ENCODE measurements at places on chromosomes 6 and 20.
A peak's percentile ranks its signal among the peaks of the same experiment; 100 is the strongest.

- DNase-seq: no peak
Measured at GRCh38 chr20:10131732-10132345, 86.8 kb upstream of the SNAP25 start.

- no peak for DNase-seq
Measured at GRCh38 chr6:149318581-149319286, 1.2 kb downstream of the TAB2 start.

GRCh38 chr6:157748839-157749571, 74.0 kb upstream of the SNX9 start:
- no peak for DNase-seq

DNA sequence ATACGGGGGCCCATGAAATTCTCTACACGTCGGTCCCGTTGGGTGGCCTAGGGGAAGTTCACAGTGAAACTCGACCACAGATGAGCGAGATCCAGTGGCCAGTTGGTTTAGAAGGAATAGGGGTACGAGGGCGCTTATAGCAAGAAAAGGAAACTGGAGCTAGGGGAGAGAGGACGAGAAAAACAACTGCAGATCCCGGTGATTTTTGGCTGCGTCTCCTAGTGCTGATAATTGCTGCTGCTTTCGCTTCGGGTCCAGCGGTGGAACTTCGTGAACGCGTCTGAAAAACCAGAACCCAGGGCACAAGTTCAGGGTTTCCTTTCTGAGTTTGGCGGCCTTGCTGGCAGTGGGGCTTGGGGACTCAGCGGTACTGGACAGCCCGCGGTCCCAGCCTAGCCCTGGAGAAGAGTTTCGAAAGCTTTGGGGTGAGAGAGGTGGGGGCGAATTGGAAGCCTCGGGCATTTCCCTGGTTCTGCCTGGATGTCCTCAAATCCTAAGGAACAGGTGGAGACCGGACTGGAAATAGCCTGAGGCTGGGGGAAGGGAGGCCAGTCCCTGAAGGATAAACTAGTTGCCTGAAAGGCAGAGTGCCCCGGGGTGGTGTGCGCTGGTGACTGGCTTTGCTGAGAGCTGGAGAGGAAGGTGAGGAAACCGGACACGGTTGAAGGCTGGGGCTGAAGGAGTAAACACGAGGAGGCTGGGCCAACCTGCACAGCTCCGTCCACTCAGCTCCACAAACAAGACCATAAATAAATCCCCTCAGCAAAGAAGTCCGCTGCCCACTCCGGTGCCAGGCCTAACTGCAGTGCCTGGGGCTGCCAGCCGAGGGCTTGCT, 793 bp downstream of the GMPR start:
- DNase-seq: no peak

GRCh38 chr6:148104131-148104530, 238.5 kb upstream of the SASH1 start:
- DNase-seq: no peak

DNA sequence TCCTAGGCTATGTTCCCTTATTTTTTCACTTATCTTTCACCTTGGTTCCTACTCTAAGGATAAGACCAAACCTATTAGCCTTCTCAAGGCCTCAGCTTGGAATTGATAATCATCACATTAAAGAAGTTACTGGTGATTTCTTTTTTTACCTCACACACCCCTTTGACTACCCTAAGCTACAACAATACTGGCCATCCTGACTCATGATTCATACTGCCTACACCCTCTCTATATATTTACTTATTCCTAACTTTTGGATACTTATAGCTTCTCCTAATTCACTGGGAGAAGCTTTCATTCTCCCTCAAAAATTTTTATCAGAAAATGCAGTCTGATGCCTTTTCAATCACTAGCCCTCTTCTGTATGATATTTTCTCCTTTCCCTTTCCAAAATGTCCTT, 256.1 kb downstream of the TBX18 start:
- no peak for DNase-seq

DNA sequence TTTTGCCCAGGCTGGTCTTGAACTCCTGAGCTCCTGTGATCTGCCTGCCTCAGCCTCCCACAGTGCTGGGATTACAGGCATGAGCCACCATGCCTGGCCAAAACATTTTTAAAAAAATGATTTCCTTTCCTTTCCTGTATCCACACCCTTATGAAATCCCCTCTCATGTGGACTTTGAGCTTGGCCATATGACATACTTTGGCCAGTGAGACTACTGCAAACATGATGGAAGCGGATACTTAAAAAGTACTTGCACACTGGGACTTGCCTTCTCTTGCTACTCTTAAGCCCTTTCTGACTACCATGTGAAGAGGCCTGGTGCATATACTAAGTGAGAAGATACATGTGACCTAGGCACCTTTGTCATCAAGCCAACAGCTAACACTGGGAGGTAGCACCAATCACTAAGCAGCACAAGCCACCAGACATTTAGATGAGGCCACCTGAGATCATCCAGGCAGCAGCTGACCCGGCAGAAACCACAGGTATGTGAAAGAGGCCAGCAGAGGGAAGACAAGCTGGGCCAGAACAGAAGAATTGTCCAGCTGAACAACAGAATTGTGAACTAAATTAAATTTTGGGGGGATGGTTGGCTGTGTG, 78.5 kb upstream of the HDAC2 start:
- DNase-seq: no peak

- DNase-seq: no peak
Measured at GRCh38 chr6:115363379-115363778, 697.3 kb downstream of the FRK start.

DNA sequence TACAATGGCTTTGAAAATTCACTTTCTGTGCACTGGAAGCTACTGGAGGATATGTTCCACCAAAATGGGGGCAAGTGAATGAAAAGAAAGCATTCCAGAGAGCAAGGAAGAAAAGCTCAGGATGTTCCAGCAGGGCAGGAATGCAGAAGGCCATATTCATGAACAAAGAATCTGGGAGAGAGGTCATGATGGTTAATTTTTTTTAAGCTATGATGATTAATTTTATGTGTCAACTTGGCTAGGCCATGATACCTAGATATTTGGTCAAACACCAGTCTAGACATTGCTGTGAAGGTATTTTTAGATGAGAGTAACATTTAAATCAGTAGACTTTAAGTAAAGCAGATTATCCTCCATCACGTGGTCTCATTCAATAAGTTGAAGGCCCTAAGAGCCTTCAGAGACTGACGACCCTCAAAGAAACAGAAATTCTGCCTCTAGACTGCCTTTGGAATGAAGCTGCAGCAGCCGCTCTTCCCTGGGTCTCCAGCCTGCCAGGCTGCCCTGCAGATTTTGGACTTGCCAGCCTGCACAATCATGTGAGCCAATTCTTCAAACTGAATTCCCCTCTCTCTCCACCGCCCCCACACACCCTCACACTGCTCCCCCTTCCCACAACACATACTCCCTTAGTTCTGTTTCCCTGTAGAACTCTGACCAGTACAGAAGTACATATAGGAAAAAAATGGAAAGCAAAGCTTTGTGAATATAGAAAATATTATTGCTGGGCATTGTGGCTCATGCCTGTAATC, 20.1 kb upstream of the GCM1 start:
- no peak for DNase-seq

- DNase-seq: no peak
Measured at GRCh38 chr6:30763618-30764489, 19.5 kb upstream of the IER3 start.

DNA sequence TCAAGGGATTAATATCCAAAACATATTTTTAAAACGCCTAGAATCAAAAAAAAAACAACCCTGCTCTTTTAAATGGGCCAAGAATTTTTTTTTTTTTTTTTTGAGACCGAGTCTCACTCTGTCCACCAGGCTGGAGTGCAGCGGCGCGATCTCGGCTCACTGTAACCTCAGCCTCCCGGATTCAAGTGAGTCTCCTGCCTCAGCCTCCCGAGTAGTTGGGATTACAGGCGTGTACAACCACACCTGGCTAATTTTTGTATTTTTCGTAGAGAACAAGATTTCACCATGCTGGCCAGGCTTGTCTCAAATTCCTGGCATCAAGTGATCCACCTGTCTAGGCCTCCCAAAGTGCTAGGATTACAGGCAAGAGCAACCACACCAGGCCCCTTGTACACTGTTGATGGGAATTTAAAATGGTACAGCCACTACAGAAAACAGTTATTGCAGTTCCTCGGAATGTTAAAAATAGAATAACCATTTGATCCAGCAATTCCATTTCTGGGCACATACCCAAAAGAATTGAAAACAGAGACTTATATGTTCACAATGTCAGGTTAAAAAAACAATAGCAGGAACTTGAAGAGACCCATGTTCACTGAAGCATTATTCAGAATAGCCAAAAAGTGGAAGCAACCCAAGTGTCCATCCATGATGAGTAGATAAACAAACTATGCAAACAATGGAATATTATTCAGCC, 3.1 kb upstream of the MYL9 start:
- DNase-seq: no peak

- DNase-seq: no peak
Measured at GRCh38 chr20:8213270-8213669, 81.2 kb downstream of the PLCB1 start.

DNA sequence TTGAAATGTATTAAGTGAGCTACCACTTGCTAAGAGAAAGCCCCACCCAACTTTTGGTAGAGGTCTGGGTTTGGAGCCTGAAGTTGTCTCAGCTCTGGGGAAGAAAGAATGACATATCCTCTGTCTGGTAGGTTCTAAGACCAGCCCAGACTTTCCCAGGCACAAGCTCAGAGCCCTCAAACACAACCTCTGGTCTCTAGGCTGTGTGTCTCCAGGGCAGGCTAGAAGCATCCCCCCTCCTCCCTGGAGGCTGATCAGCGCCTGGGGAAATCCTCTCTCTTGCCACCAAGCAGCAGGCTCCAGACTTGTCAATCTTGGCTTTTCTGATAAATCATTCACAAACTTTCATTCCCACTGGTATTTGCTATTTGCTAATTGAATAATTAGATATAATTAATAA, 226.5 kb upstream of the CST7 start:
- DNase-seq: no peak

- DNase-seq: no peak
Measured at GRCh38 chr6:167479901-167480648, 155.2 kb downstream of the TTLL2 start.

- DNase-seq: no peak
Measured at GRCh38 chr20:37276494-37277252, 12.8 kb upstream of the MANBAL start.

- DNase-seq: peak; percentile 33
Measured at GRCh38 chr6:131923356-131923755, 27.8 kb downstream of the CCN2 start.

DNA sequence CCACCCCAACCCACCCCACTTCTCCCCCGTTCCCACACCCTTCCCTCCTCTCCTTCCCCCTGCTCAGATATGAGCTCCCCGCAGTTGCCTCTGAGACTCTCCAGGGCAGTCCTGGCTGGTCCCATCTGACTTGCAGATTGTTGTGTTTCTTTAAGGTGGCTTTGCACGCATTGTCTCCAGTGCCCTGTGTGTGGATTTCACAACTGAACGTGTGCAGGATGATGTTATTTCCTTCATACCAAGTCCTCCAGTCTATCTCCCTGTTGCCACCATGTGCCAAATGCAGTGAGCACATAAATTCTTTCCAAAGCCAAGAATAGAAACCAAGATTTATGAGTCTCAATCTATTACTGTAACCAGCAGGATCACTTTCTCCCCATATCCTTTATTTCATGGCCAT, 79.1 kb downstream of the TMEM242 start:
- DNase-seq: no peak

DNA sequence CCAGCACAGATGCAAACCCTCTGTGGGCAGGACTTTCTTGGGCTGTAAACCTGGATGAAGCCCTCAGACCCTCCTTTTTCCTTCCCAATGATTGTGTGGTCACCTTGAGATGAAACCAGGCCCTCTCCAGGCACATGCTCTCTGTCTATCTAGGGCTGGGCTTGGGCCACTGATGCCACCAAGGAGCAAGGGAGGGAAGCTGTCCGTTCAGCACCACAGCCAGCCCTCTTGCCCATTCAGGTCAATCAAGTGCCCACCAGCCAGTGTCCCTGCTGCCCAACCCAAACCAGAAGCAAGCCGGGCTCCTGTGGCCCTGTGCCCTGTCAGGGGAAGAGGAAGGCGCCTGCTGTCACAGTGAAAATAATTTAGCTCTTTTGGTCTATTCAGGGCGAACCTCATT, 8.0 kb downstream of the STMN3 start:
- no peak for DNase-seq
